Activated T-helper 17 cell treated with anti-CD3 and anti-CD28 coated beads, Interleukin-2, amount 50 U/mL, for 72 hours (primary cell): ENCODE measurements at places on chromosomes 16 and 17. TPM values are rescaled to one million over a fixed set of nuclear protein-coding genes. Genes with fewer than 3 reads are reported as not detected.

ZNF764 gene
- 14.1 TPM for total RNA-seq

OTOA gene
- 0.28 TPM for total RNA-seq

SMIM36 gene
- not detected for total RNA-seq

GRCh38 chr17:50059256-50059655 lies 3.3 kb downstream of the ITGA3 start:
- no peak for ATAC-seq

GRCh38 chr17:73480740-73481139 lies 163.5 kb downstream of the SDK2 start:
- peak; percentile 32 for ATAC-seq

DNA sequence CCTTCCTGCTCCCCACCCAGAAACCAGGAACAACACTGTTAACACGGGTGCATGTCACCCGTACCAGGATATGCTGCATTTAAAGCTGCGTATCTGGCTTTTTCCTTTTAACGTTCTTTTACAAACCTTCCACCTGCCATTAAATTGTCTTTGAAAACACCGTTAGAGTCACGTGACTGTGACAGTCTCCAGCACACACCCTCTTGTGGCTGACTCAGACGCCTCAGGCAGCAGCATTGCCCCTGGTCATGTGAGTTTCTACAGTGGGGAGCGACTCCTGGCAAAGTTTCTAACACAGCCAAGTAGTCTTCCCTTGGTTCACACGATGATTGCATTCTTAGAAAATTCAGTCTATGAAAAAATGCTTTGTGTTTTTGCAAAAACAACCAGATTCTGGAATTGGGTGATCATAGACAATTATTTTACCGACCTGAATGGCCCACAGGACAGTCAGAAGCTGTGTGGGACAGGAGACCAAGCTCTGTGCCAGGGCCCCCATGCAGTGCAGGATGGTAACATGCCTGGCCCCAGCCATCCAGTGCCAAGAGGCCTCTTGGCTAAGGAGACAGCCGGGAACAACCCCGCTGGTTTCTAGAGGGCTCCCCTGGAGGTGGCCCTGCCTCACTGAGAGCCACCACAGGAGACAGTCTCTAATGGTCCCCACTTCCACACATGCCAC lies 199.1 kb downstream of the KATNIP start:
- peak; percentile 64 for ATAC-seq

ENGASE gene
- total RNA-seq, result 30.2 TPM

JMJD8 gene
- 16.8 TPM for total RNA-seq

GRCh38 chr16:28569021-28569420 lies 15.3 kb downstream of the SGF29 start:
- ATAC-seq, result no peak

GRCh38 chr17:61415374-61416210 lies 15.9 kb downstream of the TBX2 start:
- no peak for ATAC-seq

- no peak for ATAC-seq
Measured at GRCh38 chr17:72008236-72008876, 112.5 kb upstream of the SOX9 start.

DNA sequence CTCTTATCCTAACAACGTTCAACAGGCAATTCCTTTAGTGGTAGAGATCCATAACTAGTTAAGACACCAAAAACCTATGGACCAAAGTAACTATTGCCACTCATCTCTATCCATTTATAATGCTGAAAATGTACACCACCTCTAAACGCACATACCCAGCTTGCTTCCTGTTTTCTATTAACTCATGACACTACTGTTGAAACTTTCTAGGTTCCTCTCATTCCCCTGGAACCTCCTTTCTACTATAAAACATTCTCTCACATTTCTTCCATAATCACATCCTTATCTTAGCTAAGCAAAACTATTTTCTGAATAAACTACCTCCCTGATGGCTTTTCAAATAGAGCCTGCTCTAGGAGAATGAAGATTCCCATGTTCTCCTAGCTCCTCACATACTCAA lies 42.9 kb upstream of the KSR1 start:
- ATAC-seq, result no peak

DNA sequence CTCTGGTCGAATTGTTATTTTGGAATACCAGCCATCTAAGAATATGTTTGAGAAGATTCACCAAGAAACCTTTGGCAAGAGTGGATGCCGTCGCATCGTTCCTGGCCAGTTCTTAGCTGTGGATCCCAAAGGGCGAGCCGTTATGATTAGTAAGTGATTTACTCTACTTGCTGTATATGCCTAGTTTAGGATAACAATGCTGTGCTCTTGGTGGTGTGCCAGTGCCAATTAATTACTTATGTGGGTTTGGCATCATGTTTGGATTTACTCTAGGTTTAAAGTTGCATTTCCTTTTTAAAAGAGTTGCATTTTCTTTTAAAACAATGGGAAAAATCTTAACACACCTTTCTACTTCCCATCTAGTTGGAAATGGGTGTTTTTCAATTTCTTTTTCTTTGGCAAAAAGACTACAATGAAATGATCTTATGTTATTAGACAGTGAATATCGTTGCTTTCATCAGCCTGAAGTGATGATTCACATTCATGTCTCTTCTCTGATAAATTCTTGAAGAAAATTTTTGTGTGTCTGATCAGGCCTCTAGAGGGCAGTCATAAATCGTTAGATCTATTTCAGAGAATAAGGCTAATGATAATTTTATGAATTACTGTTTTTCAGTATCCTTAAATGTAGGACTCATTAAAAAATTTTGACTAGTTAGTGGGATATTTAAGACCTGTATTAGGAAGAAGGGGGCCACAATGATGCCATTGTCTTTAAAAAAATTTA lies 5.6 kb downstream of the SF3B3 start:
- no peak for ATAC-seq

DNA sequence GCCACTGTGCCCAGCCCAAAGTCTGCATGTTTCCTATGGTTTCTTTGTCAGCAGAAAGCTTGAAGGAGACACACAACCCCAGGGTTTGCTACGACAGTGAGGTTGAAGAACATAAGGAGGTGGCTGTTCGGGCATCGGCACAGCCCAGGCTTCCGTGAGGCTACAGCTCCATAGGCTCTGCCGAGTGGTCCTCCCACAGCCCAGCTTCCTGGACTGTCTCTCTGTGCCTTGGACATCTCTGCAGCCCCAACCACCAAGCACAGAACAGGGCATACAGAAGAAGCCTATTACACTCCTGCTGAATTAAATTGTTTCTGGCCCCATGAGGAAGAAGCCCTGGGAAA lies 3.2 kb upstream of the HAP1 start:
- ATAC-seq, result peak; percentile 14

- no peak for ATAC-seq
Measured at GRCh38 chr16:80997964-80998620, 8.6 kb downstream of the CMC2 start.

- ATAC-seq, result no peak
Measured at GRCh38 chr16:20803561-20804214, 2.6 kb downstream of the ERI2 start.

DNA sequence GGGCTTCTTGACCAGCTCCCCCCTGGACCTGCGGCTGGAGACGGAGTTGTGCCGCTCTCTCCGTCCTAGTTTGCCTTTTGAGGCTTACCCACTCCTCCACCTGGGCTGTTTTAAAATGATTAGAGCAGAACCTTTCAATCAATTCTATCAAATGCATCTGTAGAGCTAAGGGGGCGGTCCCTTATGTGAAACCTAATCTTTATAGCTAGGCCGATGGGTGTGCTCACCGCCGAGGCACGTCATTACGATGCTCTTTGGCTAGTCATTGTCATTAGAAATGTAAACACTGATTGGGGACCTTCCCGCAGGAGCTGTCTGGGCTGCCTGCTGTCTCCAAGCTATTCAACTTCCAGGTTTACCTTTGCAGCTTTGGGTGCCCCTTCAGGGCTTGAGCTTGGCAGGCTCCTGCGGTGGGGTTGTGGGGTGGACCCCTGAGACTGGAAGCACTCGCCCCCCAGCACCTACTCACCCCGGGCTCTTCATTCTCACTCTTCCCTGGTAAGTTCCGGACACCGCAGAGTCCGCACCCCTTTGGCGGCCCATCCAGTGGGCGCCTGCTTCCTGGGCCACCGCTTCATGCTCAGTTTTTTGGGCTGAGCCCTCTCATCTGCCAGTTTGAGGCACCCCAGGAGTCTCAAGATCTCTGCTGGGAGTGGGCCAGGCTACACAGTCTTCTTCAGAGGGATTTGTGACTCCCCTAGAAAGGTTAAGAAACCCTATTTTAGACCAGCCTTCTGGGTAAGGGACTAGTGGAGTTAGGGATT lies 20.9 kb upstream of the IL17C start:
- no peak for ATAC-seq

DNA sequence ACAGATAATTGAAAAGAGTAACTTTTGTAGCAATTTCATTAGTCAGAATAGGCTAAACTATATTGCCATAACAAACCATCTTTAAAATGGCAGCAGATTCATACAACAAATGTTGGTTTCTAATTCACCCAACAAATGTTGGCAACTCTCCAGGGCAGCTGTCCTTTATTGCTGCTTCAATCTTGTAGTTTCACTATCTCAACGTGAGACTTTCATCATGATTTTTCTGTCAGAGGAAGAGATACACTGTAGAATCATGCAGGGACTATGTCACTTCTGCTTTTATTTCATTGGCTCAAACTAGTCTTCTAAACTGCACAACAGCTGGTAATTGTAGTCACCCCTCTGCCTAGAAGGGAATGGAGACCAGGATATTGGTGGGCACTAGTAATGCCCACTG lies 174.2 kb downstream of the TANC2 start:
- peak; percentile 24 for ATAC-seq

BICDL2 gene
- total RNA-seq, result 1.1 TPM

SLC46A1 gene
- 4.4 TPM for total RNA-seq

GRCh38 chr16:61413021-61413420 lies 623.2 kb downstream of the CDH8 start:
- no peak for ATAC-seq

- ATAC-seq, result no peak
Measured at GRCh38 chr17:82294064-82294773, 20.7 kb upstream of the CSNK1D start.

CDK5R1 gene
- total RNA-seq, result 3.6 TPM

ACAP1 gene
- 774 TPM for total RNA-seq

DNA sequence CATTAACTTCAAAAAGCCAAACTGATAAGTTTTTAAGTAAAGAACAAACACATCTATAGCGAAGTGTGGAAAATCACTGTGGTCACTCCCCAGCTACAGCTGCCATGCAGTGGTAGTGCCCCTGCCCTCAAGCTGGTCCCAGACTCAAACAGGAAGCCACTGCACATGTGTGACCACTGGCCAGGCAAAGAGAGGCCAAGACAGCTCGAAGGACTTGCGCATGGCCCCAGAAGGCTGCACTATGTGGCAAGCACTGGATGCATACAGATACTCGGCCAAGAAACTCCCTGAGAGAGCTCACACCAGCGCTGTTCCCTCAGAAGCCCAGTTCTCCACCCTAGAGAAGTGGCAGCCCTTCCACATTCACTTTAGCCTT lies 82.4 kb downstream of the ANKRD11 start:
- no peak for ATAC-seq

CCL16 gene
- not detected for total RNA-seq
